ENCODE measurements at places on chromosomes 2 and 18.

- no peak for DNase-seq
Measured at GRCh38 chr2:64021578-64021977, 2.4 kb upstream of the VPS54 start.

GRCh38 chr2:216713691-216714336 lies 18.5 kb upstream of the IGFBP5 start:
- DNase-seq, result peak; percentile 87

DNA sequence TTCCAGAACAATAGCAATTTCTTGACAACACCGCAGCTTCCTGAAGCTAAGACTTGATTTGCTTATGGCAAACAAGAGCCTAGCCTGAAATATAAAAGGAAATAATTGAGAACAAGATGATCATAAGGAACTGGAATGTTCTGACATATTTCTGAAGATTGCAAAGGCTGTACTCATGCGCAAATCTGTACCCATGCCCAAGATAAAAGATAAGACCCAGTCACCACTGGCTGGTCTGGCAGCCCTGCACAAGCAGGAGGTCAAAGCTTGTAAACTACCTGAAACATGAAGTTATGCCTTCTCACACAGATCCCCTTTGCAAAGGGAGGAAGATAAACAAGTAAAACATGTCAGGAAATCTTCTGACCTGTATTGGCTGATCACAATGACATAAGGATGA lies 160.8 kb upstream of the GYPC start:
- DNase-seq, result peak; percentile 69

DNA sequence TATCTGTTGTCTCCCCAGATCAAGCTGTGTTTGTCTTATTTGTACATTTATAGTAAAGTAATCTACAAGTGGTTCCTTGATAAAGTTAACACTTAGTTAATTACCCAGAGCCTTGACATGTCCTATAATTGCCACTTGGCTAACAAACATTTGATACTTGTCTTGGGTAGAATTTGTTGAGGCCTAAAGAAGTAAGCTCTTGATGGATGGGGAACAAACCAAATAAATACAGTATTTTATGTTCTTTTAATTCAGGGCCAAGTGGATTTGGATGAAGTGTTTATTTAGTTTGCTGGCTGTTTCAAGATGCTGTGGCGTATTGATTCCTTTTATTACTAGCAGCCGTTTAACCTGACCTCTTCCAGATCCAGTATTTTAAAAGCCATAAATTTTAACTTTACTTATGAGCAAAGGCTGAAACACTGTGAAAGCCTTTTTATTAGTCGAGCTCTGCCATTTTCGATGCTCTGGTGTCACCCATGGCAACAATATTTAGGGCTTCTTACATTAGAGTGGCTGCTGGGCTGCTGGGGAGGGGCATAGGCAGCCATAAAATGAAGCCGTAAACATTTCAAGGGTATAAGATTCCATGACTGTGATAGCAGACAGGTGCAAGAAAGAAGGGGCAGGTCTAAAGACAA lies 401.6 kb upstream of the NRP2 start:
- DNase-seq, result no peak

DNA sequence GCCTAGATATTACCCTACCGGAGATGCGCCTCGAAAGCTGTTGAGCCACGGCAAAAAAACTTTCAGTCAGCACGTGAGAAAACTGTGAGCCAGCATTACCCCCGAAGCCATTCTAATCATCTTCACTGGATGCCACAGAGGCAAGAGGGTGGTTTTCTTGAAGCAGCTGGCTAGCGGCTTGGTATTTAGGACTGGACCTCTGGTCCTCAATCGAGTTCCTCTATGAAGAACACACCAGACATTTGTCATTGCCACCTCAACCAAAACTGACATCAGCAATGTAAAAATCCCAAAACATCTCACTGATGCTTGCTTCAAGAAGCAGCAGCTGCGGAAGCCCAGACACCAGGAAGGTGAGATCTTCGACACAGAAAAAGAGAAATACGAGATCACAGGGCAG lies 52.8 kb upstream of the SLC66A3 start:
- DNase-seq, result no peak

DNA sequence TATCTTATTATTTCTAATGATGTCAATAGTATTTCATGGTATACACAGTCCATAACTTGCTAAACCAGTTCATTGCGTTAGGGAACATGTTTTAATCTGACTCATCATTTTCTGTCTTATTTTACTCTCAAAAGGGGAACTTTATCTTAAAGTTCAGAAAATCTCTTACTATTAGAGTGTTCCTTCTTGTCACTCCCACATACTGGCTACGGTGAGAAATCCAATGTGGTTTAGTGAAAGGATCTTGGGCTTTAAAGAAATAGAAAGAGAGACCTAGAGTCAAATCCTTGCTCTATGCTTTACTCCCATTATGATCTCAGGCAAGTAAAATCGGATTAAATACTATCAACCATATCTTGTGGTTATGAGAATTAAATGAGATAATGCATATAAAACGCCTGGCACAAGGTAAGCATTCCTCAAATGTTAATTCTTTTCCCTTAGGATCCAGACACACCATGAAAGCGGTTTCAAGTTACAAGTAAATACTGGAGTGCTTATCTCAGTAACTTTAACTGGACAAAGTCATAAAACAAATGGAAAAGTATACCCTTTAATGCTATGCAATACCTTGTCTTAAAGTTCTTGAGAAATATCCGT lies 576.0 kb downstream of the ARHGAP15 start:
- peak; percentile 90 for DNase-seq

DNA sequence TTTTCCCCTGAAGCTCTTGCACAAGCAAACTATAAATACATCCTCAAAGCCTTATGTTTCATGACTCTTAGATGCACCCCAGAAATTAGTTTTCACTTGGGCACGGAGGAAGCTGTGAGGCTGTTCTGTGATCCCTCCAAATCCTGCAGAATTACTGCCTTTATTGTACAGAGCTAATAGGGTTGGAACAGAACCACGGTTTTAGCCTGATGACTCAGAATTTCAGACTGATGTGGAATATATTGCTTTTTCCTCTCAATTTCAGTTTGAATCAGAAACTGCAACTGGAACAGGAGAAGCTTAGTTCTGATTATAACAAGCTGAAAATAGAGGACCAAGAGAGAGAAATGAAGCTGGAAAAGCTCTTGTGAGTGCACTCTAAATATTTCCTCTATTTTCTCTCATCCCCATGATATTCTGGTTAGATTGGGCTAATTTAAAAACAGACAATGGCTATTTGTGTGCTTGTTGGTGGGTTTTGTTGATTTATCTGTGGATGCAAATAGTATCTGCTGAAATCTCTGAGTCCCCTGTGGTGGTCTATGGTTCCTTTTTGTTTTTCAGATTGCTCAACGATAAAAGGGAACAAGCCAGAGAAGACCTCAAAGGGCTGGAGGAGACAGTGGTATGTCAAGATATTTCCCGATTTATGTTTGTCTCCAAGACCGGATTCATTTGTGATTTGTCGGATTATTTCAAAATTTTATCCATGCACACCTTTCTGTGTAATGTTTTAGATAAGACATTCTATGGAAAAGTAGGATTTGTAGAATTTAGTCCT lies 38.2 kb upstream of the LYPD6B start:
- DNase-seq, result no peak
